Upper lobe of left lung (tissue), 6 donors: ENCODE measurements at places on chromosomes 2 and 18. TPM values are rescaled to one million over a fixed set of nuclear protein-coding genes. Genes with fewer than 3 reads are reported as not detected.
A peak's percentile ranks its signal among the peaks of the same experiment; 100 is the strongest.

DNA sequence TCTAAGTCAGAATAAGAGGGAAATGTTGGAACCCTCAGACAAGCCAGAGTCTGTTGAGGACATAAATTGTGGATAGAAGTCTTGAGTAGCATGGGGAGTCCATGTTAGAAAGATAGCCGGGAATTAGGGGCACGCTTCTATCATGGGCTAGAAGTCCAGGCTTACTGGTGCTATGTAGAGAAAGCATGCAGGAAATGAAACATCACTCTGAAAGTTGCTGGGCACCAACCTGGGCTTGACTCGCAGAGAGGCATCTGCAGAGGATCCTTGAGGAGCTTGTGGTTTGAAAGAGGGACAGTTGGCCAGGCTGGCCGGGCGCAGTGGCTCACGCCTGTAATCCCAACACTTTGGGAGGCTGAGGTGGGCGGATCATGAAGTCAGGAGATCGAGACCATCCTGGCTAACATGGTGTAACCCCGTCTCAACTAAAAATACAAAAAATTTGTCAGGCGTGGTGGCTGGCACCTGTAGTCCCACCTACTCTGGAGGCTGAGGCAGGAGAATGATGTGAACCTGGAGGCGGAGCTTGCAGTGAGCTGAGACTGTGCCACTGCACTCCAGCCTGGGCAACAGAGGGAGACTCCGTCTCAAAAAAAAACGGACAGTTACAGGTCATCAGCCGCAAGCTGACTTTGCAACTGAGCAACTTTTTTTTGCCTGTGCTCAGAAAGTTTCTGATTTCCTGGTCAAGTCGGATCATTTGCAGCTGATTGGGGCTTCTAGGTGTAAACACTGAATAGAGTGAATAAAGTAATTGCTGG is 24.9 kb downstream of the CERS6 start:
- H3K4me3 ChIP-seq: no peak overlapping the region
- no peaks in the 10 kb centered on the region for H3K4me1 ChIP-seq
- H3K27me3 ChIP-seq: no peaks in the 10 kb centered on the region
- H3K36me3 ChIP-seq: no peaks in the 10 kb centered on the region

- no peak overlapping the region for H3K27ac ChIP-seq
- no peak for DNase-seq
- no peaks in the 10 kb centered on the region for H3K36me3 ChIP-seq
Measured at GRCh38 chr2:191661097-191661924, 16.6 kb upstream of the NABP1 start.

GRCh38 chr18:48109961-48110493 is 179.6 kb upstream of the SMAD2 start:
- H3K4me1 ChIP-seq: no peaks in the 10 kb centered on the region
- H3K36me3 ChIP-seq: no peaks in the 10 kb centered on the region
- H3K27me3 ChIP-seq: no peaks in the 10 kb centered on the region

DNA sequence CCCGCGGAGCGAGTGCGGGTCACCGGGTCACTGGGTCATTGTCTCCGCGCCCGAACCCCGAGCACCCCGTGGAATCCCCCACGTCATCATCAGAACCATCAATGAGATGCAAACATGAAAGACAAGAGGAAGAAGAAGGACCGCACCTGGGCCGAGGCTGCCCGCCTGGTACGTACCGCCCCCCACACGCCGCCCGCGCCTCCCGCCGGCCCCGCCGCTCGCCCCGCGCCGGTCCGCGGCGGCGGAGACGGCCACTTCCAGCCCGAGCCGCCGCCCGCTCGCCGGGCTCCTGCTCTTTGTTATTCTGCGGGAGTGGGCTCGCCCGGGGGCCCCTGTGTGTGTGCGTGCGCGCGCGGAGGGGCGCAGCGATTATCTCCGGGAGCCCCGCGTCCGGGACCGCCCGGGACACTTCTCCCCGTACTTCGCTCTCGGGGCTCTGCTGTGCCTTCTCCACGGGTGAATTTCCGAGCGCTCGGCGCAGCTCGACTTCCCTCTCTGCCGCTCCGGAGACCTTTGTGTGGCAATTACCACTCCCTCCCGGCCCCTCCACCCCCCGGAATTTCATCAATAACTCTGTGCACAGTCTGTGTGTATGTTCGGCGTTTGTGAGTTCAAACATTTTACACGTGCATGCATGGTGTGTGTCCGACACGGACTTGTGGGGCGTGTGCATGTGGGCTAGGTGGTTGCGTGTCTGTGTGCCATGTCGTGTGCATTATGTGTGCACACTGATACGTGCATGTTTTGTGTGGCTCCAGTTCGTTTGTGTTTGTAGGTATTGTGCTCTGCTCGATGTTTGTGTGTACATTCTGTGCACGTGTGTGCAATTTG is 714 bp downstream of the ASXL3 start:
- no peak for DNase-seq
- H3K27me3 ChIP-seq: no peaks in the 10 kb centered on the region

DNA sequence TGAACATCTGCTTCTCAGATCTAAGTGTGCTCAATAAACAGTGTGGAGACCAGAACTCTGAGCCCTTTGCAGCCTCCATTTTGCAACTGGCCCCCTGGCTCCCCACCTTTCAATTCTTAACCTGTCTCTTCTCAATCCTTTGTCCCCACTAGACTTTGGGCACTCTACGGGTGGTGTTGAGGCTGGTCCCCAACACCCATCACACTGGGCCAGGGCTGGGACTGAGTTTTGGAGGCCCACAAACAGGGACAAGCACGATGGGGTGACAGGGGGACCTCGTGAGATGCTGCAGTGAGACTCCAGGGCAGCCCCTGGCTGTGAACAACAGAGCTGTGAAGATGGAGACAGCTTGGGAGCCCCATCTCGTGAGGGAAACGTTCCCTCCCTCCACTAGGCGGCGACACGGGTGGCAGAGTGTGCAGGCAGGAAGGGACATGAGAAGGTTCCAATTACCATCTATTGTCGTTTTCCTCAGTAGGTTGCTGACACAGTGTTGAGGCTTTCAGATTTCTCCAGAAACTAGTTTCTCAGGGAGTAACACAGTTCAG is 1.2 kb downstream of the ANKMY1 start:
- no peaks in the 10 kb centered on the region for H3K27me3 ChIP-seq
- DNase-seq: peak; percentile 36
- no peaks in the 10 kb centered on the region for H3K36me3 ChIP-seq
- H3K27ac ChIP-seq: no peak overlapping the region

GRCh38 chr2:151175864-151176263 is 85.8 kb downstream of the RBM43 start:
- no peak overlapping the region for H3K27ac ChIP-seq
- H3K4me3 ChIP-seq: no peak overlapping the region
- no peak for DNase-seq
- no peaks in the 10 kb centered on the region for H3K36me3 ChIP-seq
- no peaks in the 10 kb centered on the region for H3K27me3 ChIP-seq
- no peaks in the 10 kb centered on the region for H3K4me1 ChIP-seq

- H3K27ac ChIP-seq: no peak overlapping the region
- H3K27me3 ChIP-seq: no peaks in the 10 kb centered on the region
- DNase-seq: no peak
- no peaks in the 10 kb centered on the region for H3K36me3 ChIP-seq
Measured at GRCh38 chr2:11903085-11903606, 156.7 kb downstream of the LPIN1 start.

GRCh38 chr2:164363646-164364045 is 257.6 kb downstream of the GRB14 start:
- no peaks in the 10 kb centered on the region for H3K27me3 ChIP-seq
- no peaks in the 10 kb centered on the region for H3K4me1 ChIP-seq
- no peak for DNase-seq
- H3K27ac ChIP-seq: no peak overlapping the region
- H3K36me3 ChIP-seq: no peaks in the 10 kb centered on the region
- H3K4me3 ChIP-seq: no peak overlapping the region

- peak within 1 kb of the TSS; percentile 3 for H3K4me3 ChIP-seq
- H3K36me3 ChIP-seq: no peaks in the 10 kb centered on the region
- peak; percentile 4 for DNase-seq
- H3K4me1 ChIP-seq: peaks cover 8% of the 10 kb centered on the region
- peak within 1 kb of the TSS; percentile 85 for H3K27ac ChIP-seq
- no peaks in the 10 kb centered on the region for H3K27me3 ChIP-seq
Measured at GRCh38 chr2:137964066-137964858, at the start of gene HNMT. Gene HNMT, plus strand, starts transcription at chr2:137964473. Its CDS starts 19 bp downstream, at chr2:137964492.

DNA sequence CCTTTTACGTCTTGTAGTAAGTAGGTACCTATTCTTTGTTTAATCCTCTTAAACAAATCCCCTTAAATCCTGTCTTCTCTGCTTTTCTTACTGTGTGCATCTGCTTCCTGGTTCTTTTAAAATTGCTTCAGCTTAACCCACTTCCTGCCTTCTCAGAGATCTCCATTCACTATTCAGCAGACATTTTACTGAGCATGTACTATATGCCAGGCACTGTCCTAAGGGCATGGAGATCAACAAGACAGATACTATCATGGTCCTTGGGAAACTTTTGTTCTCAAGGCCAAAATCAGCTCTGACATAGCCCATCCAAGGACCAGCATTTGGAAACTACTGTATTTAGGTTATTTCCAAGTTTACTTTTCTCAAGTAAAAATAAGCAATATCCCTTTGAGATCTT is 227.5 kb downstream of the TPGS2 start:
- no peaks in the 10 kb centered on the region for H3K4me1 ChIP-seq
- H3K36me3 ChIP-seq: no peaks in the 10 kb centered on the region
- no peaks in the 10 kb centered on the region for H3K27me3 ChIP-seq
- no peak overlapping the region for H3K27ac ChIP-seq
- no peak for DNase-seq

DNA sequence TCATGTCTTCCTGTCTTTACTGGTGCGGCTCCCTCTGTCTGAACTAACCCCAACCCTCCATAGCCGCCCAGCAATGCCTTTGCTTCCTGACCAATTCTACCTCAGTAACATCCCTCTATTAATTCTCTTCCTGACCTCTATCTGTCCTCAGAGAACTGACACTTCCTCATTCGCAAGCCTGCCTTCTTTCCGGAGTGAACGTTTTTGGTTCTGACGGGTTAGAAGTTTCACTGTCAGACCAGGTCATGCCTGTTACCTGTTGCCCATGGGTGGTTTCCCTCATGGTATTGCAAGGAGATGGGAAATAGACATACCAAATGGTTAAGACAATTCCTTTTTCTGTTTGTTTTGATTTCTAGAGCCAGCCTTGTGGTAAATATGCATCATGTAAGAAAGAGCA is 453.4 kb upstream of the SLC14A2 start:
- no peak for DNase-seq
- no peaks in the 10 kb centered on the region for H3K27me3 ChIP-seq
- H3K4me3 ChIP-seq: no peak overlapping the region
- peaks cover 7% of the 10 kb centered on the region for H3K4me1 ChIP-seq
- no peaks in the 10 kb centered on the region for H3K36me3 ChIP-seq

- DNase-seq: no peak
- peak overlapping the region; percentile 49 for H3K27ac ChIP-seq
- H3K4me1 ChIP-seq: peaks cover 12% of the 10 kb centered on the region
- H3K4me3 ChIP-seq: no peak overlapping the region
- no peaks in the 10 kb centered on the region for H3K36me3 ChIP-seq
Measured at GRCh38 chr2:46008091-46008870, 288.9 kb upstream of the EPAS1 start.

DNA sequence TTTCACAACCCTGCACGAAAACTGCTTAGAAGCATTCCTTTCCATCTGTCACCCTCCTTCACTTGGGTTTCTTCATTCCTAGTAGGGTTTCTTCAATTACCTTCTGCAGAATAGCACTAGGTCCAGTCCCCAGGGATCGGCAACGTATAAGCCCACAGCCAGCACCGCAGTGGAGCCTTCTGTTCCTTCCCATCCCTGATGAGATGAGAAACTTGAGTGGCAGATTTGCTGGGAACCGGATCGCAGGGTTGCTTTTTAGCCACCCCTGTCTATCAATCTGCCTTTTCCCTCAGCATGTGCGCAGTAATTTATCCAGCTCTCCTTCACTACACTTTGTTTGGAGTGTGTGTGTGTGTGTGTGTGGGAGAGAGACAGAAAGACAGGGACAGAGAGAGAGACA is 94.2 kb downstream of the CD8B2 start:
- H3K4me1 ChIP-seq: peaks cover 7% of the 10 kb centered on the region
- H3K36me3 ChIP-seq: no peaks in the 10 kb centered on the region
- no peak overlapping the region for H3K27ac ChIP-seq
- DNase-seq: no peak

DNA sequence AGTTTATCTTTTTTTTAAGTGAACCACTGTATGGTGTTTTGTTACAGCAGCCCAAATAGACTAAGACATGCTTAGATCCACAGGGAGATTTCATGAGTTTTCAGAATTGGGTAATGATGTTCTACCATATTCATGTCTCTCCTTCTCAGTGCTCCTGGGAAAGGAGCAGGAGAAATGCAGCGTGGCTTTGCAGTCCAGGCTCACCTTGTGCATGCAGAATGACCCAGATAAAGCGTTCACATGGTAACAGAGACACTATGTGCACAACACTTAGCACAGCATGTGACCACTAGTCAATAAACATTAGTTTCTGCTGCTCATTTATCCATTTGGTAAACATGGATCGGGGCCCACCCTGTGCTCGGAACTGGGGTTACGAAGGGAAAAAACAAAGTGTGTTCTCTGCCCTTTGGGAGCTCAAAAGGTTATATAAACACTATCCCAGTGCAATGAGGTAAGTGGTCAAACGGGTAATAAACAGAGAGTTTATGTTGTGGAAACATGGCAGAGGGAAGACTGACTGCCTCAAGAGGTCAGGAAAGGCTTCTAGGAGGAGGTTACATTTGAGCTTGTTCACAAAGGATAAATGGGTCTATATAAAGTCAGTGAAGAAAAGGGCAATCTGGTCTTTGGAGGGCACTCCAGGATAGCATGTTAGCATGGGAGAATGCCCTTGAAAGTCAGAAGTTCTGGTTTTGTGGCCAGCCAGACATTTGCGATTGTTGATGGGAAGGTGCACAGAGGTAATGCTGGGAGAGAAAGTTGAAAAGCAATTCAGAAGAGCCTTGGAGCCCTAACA is 299.2 kb downstream of the TDRD15 start:
- H3K4me1 ChIP-seq: no peaks in the 10 kb centered on the region
- H3K36me3 ChIP-seq: no peaks in the 10 kb centered on the region
- no peak for DNase-seq
- H3K27me3 ChIP-seq: no peaks in the 10 kb centered on the region

DNA sequence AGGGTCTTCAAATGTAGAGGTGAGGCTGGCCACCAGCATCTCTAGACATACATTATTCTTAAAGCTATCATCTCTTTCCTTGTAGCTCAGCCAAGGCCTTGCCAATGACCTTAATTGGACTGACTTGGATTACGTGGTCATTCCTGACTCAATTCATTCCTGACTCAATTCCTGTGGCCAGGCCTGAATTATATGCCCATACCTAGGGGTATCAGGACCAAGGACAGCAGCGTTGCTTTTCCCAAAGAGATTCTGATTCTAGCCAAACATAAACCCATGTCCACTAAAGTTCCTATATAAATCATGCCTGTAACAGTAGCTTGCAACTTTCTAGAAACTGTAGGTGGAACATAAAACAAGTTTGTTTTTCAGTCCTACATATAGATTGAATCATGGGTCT is 231.7 kb downstream of the ARL6IP6 start:
- no peaks in the 10 kb centered on the region for H3K36me3 ChIP-seq
- no peaks in the 10 kb centered on the region for H3K27me3 ChIP-seq
- no peak overlapping the region for H3K27ac ChIP-seq
- no peaks in the 10 kb centered on the region for H3K4me1 ChIP-seq
- no peak overlapping the region for H3K4me3 ChIP-seq

NFE2L2 gene
- total RNA-seq: 52.4 TPM

RAX gene
- not detected for total RNA-seq

ATP6V1C2 gene
- 0.81 TPM for total RNA-seq

PHLPP1 gene
- total RNA-seq: 8.2 TPM

COL3A1 gene
- total RNA-seq: 508 TPM

ASTL gene
- total RNA-seq: not detected

PRR30 gene
- total RNA-seq: not detected
